ENCODE measurements at places on chromosomes 2 and 18.

GRCh38 chr2:197800091-197800490 is 4.3 kb upstream of the PLCL1 start:
- no peak for DNase-seq

DNA sequence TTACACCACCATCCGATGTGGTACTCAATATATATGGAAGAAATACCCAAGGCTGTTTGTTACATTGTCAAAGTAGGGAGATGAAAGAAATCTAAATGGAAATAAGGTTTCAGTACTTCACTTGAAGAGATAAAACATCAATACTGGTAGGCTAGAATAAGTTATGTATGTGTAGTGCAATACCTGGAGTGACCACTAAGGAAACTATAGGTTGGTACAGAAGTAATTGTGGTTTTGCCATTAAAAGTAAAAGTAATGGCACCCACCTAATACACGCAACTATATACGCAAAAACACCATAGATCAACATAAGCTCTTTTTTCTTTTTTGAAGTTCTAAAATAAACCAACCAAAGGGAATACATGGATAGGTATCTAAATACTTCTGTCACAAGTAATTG is 143.2 kb upstream of the KYNU start:
- DNase-seq, result no peak

GRCh38 chr2:112728378-112729175 is 7.8 kb downstream of the NT5DC4 start:
- no peak for DNase-seq

GRCh38 chr2:161975062-161975812 is 98.8 kb downstream of the DPP4 start:
- no peak for DNase-seq

DNA sequence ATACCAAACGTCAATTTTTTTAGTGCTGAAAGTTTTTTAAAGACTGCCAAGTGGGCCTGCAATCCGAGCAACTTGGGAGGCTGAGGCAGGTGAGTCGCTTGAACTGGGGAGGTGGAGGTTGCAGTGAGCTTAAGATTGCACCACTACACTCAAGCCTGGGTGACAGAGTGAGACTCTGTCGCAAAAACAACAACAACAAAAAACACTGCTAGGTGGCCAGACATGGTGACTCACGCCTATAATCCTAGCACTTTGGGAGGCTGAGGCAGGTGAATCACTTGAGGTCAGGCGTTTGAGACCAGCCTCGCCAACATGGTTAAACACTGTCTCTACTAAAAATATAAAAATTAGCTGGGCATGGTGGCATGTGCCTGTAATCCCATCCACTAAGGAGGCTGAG is 202.8 kb upstream of the COPS8 start:
- DNase-seq, result no peak

DNA sequence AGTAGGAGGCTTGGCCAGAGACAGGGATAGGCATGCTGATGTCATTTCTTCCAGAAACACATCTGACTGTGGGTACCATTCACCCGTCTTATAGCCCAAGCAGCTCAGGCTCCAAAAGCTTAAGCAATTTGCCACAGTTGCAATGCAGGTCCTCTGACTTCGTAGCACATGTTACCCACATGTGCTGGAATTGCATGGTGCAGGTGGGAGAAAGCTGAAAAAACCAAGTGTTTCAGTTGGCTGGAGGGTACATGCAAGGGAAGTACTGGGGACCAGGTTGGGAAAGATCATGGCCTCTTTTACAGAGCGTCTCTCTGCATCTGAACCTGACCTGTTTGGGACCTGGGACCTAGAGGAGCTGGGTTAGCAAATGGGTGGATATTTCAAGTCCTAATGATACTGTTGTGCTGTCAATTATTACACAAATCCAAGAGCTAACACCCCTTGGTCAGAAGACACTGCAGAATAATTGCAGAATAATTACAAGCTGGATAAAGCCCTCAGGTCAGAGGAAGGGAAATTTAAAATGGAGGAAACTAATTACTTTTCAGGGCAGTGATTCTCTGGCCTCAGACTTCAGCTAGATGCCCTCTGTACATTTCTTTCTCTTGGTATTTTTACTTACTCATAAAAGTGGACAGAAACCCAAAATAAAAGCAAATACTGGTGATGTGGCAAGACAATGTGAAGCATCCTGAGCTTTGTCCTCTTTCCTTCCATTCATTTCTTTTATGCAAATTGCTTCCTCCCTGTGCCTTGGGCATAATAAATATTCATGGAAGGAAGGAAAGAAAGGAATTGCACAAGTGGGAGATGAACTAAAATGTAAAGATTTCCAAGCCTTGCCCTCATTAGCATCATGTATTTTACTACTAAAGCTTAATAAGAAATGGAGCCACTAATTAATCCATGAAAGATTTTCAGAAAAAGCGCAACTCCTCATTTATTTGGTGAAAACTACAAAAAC is 45.6 kb upstream of the TTC39C start:
- DNase-seq, result no peak
